Body of pancreas (tissue), 4 donors: ENCODE measurements at places on chromosomes 12 and 14.

GRCh38 chr12:92511786-92512185 is 191.0 kb upstream of the PLEKHG7 start:
- no peak for DNase-seq

DNA sequence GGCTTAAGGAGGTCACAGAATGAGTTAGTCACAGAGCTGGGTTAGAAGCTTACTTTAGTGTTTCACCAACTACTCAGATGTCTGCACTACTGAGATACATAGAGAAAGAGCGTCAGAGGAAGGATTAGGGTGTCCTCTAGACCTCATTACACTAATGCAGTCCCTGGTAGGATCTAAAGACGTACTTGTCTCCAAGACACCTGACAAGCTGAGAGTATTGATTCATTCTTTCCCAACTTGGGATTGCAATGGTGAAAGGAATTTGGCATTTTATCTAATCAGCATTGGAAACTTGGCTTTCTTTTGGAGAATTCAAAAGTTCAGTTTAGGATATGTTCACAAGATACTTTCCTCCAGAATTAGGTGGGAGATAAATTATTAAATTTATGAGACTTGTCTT is 402.1 kb downstream of the ZFP36L1 start:
- no peak for DNase-seq

- no peak for DNase-seq
Observed at GRCh38 chr12:124769163-124769530, 94.5 kb downstream of the SCARB1 start.

DNA sequence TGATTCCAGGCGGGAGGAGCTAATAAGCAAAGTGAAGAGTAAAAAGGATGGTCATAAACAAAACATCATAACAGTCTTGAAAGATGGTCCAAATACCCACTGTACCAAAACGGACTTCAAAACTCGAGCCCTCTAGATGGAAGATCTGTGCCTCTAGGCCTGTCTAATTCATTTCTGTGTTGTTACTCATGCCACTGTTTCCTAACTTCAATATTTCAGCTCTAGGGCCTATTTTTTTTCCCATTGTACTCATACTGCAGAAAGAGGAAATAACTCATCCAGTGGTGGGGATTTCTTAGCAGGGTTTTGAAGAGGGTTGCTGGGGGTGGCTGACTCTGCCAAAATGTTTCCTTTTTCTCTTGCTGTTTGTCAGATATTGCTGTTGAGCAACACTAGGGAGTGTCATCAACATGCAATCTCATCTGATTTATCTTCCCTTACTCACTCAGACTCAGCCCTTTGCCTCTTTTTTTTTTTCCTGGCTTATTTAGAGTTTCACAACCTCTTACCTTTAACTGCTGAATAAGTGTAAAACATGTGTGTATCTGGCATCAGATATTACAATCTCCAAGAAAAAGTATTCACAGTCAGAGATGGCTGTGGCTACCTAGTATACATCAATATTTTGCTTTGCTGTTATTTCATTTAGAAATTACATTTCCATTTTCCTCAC is 189.6 kb downstream of the DUSP6 start:
- no peak for DNase-seq

- DNase-seq, result no peak
Observed at GRCh38 chr12:18345021-18345735, 83.9 kb downstream of the PIK3C2G start.

- no peak for DNase-seq
Observed at GRCh38 chr12:122874081-122874480, 21.8 kb downstream of the VPS37B start.

GRCh38 chr12:113660936-113661335 is 189.3 kb upstream of the LHX5 start:
- no peak for DNase-seq

DNA sequence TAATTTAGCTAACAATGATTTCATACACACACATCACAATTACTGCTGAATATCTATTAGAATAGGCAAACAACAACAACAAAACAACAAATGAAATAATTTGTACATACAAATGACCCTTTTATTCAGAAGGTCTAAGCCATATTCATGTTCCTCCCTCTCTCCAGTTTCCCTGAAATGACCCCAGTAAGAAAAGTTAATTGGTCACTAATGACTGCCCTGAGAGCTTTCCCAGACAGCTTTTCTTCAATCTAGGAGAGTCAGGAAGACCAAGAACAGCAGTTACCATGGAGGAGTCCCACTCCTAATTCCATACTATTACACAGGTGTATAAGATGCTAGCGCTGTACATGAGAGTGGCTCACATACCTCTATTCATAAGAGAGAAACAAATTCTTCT is 121.2 kb upstream of the GRIP1 start:
- DNase-seq, result no peak

GRCh38 chr14:20712904-20713303 is 24.3 kb downstream of the ANG start:
- no peak for DNase-seq

- DNase-seq, result no peak
Observed at GRCh38 chr14:95025218-95025617, 132.1 kb downstream of the DICER1 start.

DNA sequence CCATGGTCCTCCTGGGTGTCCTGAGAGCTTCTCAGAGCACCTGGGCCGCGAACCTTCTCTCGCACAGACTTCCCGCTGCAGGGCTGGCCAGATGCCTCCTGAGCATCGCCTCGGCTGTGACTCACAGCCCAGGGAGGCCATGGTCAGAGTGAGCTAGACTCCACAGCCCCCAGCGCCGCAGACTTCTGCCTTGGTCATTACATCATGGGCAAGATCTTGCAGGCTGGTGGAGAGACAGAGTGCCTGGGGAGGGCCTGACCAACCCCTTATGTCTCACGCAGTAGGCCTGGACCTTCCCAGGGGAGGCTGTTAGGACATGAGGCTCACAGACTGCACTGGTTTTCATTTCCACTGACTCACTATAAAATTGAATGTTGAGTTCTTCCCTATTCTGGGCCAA is 41.8 kb downstream of the SMOC1 start:
- no peak for DNase-seq

DNA sequence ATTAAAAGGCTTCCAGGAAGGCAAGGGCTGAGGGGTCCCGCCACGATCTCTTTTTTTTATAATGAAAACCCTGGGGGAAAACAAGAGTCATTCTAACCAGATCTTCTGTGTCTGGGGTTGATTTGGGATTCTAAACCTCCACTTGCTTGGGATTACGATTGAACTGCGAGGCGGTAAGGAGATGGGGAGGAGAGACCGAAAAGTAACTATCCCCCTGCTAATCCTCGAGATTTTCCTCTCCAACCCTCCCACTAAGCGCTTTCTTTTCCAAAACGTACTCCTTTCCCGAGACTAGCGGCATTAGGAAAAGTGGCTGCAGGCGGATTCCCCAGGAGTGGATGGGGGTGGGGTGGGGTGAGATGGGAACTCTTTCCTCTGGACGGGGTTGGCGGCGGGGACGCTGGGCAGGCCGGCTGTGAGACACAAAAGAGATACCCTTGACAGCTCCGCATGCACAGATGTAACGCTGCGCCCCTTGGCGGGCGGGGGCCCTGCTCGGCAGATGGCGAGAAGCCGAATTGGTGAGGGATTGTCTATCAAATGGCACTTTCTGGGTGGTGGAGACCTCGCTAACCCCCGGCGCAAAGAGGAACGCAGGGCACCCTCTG is 830 bp upstream of the SRRM4 start:
- no peak for DNase-seq

- DNase-seq, result no peak
Observed at GRCh38 chr14:89470401-89470800, 53.4 kb upstream of the FOXN3 start.

DNA sequence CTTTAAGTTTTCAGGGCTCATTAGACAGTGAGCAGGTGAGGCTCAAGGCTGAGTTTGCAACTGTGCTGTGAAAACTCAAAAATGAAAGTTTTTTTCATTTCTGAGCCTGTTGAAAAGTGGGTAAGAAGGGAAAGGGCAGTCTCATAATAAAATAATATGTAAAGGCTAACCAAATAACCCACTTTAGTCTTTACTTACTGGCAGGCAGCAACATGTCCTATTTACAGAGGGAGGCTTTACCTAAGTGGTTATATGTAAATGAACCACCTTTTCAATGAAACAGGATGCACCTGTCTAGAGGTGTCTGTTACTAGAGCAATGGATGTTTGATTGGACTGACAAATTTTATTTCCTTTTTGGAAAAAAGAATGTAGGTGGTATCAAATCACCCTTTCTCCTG is 158.0 kb downstream of the ETV6 start:
- no peak for DNase-seq

DNA sequence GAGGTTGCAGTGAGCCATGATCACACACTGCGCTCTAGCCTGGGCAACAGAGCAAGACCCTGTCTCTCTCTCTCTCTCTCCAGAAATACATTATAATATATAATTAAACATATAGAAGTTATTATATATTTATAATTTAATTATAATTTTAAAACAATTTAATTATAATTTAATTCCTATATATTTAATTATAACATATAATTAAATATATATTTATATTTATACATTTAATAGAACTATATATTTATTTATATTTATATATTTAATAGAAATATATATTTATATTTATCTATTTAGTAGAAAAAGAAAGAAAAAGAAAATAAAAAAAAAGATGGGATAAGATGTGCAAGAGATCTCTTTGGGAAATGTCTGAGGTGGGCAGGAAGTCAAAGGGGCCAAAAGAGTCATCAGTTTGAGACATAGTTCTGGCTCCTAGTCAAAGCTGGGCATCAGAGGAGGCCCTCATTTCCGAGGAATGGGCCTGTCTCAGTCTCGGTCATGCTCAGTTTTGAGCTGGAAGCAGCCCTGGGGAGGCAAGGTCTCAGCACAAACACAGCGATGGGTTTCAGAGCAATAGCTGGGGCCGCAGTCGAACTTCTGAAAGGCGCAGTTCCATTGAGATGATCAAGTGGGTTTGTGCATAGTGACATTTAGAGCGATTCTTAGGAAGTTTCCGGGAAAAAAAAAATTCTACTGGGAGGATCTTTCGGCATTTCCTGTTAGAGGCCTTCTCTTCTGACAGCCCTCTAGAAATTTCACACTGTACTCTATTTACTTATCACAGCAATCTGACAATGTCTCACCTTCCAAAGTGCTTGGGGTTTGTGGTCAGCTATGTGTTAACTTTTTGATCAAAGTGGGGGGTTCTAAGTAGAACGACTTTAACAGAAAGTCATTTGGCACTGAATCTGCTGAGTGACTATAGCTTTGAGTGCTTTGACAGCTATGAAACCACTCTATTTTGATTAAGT is 58.7 kb upstream of the GZMB start:
- DNase-seq, result no peak
